Left forelimb (tissue), 1 donor: ENCODE measurements at places on chromosomes 5 and 9.

GRCh38 chr5:103010168-103010567, 109.8 kb downstream of the GIN1 start:
- DNase-seq, result no peak

DNA sequence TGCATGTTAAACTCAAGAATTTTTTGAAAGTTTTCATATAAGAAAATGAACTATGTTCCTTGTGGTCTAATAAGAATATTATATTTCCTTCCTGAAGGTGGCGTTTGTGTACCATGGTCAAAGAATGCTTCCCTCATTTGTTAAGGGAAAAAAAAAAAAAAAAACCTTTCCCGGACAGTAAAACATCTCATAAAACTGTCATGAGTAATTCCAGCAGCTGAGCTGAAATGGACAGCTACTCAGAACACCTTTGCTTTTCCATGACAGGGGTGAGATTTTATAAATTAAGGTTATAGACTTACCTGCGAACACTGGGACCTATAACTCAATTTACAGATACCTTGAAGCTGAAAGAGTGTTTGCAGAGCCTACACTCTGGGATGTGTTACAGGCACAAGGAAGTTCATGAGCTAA, 113.2 kb upstream of the RANBP3L start:
- no peak for DNase-seq

DNA sequence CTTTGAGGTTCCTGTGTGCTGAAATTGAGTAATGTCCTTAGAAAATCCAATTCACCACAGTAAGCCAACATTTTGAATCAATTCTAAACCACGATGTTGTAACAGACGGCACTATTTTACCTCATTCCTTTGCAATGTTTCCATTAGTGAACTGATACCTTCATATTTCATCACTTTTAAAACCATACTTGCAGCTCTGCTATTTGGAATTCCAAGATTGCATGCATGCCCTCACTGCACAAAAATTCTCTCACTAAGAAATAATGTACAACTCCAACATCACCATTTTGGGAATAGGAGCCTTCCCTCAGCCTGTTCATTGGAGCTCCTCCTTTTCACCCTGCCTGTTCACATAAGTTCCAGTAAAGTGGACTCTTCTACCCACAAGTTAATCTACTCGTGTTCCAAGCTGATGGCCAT, 74.8 kb upstream of the TGFBR1 start:
- DNase-seq, result no peak

GRCh38 chr5:124859556-124860290, 113.3 kb upstream of the ZNF608 start:
- DNase-seq, result no peak

DNA sequence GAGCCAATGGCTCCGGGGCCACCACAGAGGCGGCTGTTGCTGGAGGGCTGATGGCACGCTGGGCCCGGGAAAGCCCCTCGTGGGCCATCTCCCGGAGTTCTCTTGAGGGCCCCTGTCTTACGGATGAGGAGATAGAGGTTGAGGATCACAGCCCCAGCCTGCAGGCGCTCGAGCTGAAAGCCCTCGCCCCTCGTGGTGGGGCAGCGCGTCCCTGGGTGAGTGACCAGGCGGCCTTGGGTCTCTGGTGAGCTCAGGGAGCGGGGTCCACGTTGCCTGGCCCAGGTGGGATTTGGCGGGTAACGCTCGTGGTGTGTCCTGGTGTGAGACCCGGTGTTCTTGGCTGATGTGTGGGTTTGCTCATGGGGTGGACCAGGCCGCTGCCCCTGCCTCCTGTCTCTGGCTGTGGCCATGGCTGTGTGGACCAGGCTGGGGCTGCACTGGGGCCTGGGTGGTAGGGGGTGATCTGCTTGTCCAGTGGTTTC, 38.9 kb downstream of the RXRA start:
- DNase-seq, result no peak

DNA sequence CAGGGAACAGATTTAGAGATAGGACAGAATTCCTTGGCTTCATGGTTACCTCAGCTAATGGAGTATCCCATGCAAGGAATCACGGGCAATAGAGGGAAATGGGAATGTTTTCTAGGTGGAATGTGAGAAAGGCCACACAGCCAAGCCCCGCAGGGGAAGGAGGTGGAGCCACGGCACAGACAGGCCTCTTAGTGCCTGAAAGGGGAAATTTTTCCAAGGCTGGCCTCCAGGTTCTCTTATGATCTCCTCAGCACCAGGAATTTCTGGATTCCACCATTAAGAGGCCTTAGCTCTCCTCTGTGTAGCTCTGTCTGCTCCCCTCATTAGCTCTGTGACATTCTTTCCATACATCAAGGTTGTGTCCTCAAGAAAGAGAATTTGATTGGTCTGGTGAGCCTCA, 124.7 kb downstream of the GALNT10 start:
- no peak for DNase-seq
